Breast epithelium (tissue), 4 donors: ENCODE measurements at places on chromosomes 7 and 10. TPM values are rescaled to one million over a fixed set of nuclear protein-coding genes. Genes with fewer than 3 reads are reported as not detected.

DNA sequence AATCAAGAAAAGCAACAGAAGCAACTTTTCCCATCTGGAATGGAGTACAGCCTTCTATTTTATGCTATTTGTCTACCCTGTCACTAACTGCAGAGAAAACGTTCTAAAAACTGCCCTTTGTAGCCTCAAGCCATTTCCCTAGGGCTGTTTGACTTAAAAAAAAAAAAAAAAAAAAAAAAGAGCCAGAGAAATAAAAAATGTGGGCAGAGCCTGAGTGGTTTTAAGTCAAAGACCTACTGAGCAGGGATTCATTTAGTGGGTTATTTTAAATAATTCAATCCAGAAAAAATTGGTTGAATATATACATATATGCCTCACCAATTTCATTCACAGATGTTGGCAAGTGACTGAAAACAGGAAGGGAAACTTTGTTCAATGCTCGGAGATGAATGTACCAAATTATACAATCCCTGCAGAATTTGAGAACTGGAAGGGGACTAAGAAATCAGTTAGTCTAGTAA, 75.2 kb downstream of the PPP1R3C start:
- no peak for DNase-seq

DNA sequence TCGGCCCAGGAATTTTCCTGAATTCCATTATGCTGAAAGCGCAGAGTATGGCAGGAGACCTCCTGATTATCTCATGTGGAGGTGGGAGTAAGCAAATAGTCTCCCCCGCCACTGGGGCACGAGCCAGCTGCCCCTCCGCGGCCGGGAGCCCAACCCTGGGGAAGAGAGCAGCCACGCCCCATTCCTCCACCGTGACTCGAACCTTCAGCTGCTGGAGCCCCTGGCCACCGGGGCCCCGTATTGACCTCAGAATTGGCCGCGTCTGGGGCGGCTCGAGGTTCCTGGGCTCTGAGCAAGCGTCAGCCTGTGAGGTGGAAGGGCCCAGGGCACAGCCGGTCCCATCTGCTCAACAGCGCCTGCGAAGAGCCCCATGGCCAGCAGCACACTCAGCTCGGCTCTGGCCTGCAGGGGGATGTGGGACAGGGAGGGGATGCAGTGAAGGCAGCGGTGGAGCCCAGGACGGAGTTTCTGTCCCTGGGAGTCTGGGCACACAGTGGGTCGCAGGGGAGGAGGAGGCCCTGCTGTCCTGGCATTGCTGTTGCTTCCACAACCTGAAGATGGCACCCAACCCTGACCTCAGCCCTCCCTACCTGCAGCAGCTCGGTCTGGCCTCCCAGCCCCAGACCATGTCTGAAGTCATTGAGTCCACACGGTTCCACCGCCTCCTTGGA, 97.8 kb downstream of the CHST15 start:
- DNase-seq = peak; percentile 51

DNA sequence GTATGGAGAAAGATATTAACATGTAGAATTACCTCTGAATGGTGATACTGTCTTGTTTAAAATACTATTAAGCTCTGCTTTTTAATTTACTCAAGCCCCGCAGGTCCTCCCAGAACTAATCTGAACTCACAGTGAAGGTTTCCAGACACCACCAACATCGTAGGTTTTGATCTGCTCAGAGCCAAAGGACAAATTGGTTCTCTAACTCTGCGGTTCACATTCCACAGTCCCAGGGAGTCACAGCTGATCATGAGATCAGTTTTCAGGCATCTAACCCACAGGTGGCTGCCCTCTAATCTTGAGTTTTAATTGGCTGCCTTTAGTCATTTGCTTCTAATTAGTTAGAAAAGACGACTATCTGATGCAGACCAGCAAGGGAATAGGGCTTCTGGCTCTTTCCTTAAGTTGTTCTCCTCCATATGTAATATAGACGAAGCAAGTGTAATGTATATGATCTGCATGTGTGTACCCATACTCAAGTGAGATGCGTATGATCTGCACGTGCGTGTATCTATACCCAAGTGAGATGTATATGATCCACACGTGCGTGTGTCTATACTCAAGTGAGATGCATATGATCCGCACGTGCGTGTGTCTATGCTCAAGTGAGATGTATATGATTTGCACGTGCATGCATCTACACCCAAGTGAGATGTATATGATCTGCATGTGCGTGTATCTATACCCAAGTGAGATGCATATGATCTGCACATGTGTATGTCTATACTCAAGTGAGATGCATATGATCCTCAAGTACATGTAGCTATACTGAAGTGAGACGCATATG, 331.5 kb upstream of the NPVF start:
- no peak for DNase-seq

The FOXP2 gene
- 11.1 TPM for total RNA-seq

DNA sequence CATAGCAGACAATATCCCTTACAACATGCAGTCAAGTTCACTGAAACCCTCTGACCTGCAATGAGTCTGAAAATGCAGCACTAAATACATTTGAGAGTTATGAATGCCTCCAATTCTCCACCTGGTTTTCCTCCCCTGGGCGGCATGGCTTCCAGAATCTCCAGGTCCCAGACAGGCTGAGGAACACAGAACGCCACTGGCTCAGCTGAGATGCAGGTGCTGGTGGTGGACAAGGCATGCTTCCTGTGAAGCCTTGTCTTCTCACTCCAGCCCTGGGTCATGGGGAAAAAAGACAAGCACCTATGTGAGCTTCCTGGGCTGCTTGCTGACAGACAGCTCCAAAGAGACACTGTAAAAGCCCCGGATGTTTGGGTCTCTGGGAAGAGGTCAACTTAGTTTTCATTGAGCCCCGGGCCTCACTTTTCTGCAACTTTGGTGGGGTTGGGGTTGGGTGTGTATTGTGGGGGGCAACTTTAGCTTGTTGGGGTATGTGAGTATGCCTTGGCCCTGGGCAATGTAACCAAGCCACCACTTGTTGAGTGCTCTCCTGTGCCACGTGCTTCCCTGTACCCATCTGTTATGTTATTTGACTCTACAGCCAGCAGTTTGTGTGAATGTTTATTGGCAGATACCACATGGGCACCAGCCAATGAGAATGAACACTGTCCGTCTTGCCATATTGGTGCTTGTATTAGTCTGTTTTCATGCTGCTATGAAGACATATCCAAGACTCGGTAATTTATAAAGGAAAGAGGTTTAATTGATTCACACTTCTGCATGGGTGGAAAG, 127.8 kb downstream of the EMX2 start:
- no peak for DNase-seq
